ENCODE measurements at places on chromosomes 6 and 20.

GRCh38 chr6:12976366-12976765 lies 259.8 kb downstream of the PHACTR1 start:
- DNase-seq, result no peak

DNA sequence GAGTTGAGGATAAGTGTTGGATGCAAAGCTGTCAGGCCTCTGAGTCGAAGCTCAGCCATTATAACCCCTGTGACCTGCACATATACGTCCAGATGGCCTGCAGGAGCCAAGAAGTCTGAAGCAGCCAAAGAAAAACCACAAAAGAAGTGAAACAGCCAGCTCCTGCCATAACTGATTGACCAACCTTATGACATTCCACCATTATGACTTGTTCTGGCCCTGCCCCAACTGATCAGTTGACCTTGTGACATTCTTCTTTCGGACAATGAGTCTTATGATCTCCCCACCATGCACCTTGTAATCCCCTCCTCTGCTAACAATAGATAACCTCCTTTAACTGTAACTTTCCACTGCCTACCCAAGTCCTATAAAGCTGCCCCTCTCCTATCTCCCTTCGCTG lies 133.7 kb upstream of the AGPAT4 start:
- no peak for DNase-seq

GRCh38 chr6:46378882-46379416 lies 112.3 kb downstream of the RCAN2 start:
- no peak for DNase-seq

DNA sequence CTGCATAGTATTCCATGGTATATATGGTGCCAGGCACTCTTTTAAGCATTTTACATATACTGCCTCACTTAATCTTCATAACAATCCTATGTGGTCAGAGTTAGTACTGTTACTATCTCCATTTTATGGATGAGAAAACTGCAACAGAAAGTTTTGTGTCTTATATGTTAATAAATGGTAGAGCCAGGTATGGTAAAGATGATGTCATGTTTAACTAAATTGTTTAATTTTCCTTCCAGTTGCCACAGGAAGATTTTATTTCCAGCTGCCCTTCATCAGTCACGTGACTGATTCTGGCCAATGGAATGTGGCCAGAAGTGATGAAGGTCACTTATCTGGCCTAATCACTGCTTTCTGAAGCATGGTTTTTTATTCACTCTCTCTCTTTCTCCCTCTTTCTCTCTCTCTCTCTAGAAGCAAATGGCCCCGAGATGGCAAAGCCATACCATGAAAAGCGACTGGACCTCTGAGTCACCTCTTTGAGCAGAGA lies 75.7 kb upstream of the BTBD3 start:
- DNase-seq, result no peak

DNA sequence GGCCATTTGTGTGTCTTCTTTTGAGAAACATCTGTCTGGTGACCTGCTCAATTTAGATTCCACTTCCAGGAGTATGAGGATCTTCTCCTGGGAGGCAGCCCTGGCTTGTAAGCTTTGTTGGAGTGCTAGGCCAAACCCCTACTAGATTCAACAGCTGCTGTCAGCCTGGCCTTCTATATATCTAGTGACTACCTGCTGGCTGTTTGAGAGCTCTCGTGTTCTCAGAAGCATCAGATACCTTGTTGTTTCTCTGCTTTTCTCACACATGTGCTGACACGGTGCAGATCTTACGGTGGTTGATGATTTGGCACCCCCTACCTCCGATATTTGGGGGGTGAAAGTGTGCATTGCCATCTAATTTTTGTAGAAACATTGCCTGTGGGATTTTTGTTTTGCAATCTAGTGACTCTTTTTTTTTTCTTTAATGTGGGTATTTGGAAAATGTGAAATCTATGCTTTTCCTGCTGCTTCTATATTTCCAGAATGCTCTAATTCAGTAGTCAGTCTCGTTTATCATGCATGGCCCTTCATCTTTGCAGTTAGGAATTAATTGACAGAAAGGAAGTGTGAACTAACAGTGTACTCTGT lies 4.7 kb downstream of the CCN2 start:
- DNase-seq, result no peak
